ENCODE measurements at places on chromosomes 2 and 18.

GRCh38 chr2:112627060-112628040, 18.4 kb upstream of the SLC20A1 start:
- DNase-seq, result no peak

- no peak for DNase-seq
These were observed 153.9 kb downstream of the RNF144A start for GRCh38 chr2:7071154-7071553.

DNA sequence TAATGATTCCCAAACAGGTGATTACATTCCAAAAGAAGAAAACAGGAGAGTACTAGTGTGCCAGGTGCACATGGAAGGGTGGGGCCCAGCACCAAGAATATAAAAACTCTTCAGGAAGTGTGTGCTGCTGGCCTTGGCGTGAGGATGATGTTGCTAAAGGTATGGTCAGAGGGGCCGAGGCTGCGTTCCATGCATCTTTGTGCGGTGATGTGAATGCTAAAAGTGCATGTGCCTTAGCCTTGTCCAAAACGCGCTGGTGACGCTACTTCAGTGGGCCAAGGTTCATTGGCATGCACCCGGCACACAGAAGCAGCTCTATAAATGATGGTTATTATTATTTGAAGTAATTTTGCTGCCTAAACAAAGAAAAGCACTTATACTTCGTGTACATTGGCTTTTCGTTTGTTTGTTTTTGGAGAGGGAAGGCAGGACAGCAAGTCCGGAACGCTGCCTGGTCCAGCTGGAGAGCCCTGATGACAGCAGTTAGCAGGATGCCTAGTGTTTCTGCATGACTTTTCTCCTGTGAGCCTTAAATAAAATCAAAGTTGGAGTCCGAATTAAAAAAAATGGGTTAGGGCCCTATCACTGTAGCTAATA, 2.9 kb downstream of the ALKAL2 start:
- DNase-seq, result no peak

DNA sequence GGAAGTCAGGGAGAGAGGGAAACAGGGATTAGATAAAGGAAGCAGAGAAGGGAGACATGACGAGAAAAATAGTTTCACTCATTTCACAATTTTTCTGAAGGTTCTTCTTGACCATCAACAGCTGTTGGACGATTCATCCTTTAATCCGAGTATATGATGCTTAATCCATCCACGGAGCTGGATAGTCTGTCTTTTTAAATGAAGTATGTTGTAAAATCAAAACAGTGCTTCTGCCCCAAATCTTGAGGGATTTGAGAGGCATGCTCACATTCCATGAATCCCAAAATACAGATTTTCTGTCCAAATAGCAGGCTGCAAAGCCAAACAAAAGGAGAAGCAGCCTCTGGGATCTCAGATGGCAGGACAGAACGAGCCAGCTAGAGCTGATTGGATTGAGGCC, 47.5 kb downstream of the EPAS1 start:
- no peak for DNase-seq

GRCh38 chr2:50975546-50975945, 56.4 kb downstream of the NRXN1 start:
- DNase-seq, result no peak

Measured in ecto neural progenitor cell (in vitro differentiated cells).